CD4-positive, alpha-beta T cell treated with Interleukin-4 for 1 hour (primary cell): ENCODE measurements at places on chromosomes 2 and 18.

DNA sequence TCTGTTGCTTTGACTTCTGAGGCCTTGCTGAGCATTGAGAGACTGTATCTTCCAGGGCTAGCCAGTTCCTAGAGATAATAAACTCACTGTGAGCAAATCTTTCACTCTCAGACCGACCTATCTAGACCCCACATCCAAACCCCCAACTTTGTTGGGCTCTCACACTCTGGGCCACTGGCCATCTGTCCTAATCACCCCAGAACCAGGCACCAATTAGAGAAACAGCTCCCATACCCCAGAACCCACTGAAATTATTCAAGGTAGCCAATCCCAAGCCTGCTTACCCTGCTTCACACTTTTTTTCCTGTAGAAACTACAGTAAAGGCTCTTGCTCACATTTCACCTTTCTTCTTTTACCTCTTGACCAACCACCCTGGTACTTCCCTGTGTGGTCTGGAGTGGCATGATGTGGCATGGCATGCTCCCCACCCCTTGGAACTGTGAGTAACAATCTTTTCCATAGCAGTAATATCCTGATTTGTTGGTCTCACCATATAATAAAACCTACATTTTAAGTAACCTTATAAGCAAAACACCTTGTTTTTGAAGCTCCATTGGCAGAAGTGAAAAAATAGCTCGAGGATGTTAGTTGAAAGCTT is 55.2 kb downstream of the ANKRD12 start:
- DNase-seq = no peak

DNA sequence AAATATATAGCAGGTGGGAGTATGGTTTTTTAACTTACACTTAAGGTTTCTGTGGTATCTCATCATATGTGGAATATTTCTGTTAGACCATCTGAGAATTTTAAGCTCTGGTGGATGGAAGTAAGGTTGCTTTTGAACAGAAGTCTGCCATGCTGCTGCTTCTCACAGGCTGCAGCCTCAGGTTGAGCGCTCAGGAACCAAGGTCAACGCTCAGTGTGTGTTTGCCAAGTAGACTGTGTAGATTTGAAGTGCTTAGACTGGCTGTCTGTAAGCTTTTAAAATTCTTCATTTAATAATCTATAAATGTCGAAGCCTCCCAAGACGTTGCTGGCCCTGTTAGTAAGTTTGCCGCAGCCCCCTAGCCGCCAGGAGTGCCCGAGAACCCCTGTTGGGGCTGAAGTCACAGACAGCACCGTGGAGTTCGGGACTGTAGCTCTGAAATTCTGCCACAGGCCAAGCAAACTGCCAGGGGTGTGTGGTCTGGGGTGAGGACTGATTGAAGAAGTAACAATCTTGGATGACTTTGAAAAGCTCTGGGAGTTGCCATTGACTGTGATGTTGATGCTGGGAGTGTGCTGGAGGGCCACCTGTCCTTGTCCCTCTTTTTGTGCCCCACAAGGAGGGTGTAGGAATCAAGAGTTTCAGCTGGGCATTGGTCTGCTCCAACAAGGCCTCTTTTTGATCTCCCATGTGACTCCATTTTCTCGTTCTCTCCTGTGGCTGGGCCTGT is 26.9 kb downstream of the INPP4A start:
- no peak for DNase-seq

DNA sequence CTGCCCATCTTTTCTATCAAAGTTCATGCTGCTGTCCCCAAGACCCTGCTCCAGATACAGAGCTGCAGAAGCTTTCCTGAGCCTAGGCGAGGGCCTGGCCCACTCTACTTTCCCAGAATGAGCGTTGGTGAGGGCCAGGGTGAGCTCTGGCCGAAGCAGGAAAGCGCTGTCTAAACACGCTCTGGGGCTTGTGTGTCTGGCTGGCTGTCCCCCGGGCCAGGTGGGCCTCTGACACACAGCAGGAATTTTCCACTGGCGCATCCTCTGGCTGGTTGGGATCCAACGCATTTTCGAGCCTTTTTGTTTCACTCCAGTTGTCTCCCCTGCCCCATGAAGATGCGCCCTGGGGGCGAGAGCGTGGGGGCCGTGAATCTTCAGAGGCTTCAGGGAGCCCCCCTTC is 17.8 kb upstream of the KCNK3 start:
- no peak for DNase-seq

GRCh38 chr18:48801728-48802542 is 148.8 kb downstream of the SMAD7 start:
- no peak for DNase-seq

DNA sequence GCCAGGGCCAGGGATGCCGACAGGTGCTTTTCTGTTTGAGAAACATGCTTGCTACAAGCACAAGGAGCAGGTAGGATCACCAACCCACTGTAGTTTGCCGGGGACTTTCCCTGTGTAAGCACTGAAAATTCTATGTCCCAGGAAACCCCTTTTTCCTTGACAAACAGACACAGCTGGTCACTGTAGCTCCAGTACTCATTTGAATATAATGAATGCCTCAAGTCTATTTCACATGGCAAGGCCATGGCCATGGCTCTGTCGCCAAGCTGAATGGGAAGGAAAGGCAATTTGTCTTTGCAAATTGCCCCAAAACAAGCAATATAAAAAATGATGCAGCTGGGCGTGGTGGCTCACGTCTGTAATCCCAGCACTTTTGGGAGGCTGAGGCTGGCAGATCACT is 49.6 kb upstream of the IGFBP2 start:
- DNase-seq = no peak
